ENCODE measurements at places on chromosomes 13 and 19.
A peak's percentile ranks its signal among the peaks of the same experiment; 100 is the strongest.

DNA sequence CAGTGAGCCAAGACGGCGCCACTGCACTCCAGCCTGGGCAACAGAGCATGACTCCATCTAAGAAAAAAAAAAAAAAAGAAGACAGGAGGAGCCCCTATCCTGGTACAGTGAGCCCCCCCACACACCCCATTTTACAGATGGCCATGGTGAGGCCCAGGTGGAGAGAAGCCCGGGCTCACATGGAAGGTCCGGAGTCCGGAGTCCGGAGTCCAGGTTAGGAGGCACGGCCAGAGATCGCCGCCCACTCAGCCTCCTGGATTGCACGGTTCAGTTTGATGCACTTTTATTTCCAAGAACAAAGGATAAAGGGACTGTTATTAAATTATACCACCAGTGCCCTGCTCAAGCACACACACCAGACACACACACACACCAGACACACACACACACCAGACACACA, 11.3 kb upstream of the BTBD2 start:
- no peak for DNase-seq

DNA sequence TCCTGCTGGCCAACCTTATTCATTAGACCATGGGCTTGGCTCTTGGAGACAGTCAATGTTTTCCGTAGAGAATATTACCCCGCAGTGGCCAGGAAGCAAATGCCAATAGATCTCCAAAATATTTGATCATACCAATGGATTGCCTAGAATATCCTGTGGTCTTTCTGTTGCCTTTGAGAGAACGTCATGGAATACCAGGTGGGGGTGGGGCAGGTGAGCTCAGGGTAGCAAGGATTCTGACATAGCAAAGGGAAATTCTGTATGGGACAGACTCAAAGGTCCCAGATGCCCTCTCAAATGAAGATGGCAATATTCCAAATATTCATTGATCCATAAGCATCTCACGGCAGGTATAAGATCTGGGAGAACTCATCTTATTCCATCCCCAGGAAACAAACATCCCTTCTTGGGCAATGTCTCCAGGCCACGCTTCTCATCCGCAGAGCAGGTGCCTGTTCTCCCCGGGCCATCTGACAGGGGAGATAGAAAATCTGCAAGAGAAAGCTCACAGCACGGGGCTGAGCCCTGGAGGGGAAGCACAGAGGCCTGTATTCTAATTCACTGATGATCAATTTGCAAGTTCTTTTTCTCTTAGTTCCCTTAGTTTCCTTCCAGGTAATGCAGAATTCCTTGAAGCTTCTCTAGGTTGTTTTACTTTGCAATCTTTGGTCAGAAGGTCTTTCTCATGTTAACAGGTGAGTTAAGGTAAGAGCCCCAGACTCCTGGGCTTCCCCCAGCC, 69.6 kb upstream of the TSHZ3 start:
- DNase-seq, result no peak

GRCh38 chr13:110000534-110001345, 214.4 kb upstream of the IRS2 start:
- DNase-seq, result no peak

DNA sequence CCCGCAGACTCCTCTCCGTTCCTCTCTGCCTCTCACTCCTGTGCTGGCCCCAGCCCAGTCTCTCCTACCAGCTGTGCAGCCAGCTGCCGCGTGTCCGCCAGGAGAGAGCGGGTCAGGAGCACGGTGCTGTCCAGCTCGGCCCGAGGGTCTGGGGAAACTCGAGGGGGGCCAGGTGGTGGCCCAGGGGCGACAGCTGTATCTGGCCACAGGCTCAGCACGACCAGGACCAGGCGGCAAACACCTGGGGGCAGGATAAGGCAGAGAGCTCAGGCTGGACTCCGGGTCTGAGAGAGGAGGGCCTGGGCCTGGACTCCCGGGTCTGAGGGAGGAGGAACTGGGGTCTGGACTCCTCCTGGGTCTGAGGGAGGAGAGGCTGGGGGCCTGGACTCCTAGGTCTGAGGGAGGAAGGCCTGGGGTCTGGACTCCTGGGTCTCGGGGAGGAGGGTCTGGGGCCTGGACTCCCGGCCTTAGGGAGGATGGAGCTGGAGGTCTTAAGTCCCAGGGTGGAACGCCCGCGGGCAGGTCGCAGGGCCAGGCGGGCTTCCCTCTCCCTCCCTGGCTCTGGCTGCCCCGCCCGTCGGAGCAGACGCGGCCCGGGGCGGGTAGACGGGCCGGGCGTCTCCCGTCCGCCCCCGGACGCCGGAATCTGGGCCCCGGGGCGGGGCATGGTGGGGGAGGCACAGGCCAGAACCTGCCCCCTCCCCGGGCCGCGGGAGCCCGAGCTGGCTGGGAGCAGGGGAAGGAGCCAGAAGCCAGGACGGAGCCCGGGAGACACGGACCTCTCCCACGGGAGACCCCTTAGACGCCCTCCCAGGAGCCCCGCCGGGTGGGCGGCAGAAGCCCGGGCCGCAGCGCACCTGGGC, 1.3 kb downstream of the IL11 start:
- no peak for DNase-seq

DNA sequence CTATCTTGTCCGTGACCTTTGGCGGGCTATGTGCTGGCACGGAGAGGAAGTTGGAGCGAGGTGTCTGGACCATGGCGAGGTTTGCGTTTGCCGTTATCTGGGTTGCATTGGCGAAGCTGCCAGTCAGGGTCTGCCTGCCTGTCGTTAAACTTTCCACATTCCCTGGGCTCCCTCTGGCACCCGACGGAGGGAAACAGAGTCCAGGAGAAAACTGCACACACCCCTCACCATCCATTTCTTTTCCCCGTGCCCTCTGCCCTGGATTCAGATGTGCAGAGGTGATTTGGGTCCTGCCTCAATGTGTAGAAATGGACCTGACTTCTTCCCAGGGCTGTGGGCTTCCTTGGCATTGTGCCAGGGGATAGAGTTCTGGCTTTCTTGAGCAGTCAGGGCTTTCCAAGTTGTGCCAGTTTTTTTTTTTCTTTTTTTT, 142.4 kb downstream of the URI1 start:
- DNase-seq, result no peak

GRCh38 chr13:33639626-33640080, 178.3 kb upstream of the RFC3 start:
- no peak for DNase-seq

DNA sequence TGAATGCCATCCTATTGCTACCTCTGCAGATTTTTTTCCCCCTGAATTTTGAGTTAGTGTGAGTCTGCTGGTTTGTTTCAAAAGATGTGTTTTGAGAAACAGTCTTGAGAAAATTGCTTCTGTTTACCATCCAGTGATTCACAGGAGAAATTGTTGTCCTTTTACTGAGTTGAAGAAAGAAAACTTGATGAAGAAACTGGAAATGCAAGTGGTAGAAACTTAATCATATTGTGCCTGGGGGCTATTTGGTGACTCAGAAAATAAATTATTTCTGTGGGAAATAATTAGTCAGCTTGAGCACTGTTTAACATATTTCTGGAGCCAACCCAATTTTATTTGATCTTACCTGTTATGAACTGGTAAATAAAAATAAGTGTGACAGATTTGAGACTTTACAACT, 35.4 kb downstream of the PAN3 start:
- DNase-seq, result no peak

- no peak for DNase-seq
Measured at GRCh38 chr19:43575955-43576878, 616 bp downstream of the PINLYP start.

- peak; percentile 66 for DNase-seq
Measured at GRCh38 chr19:18848878-18849661, 17.3 kb downstream of the UPF1 start.

GRCh38 chr19:47729799-47730520, 15.4 kb upstream of the NOP53 start:
- DNase-seq, result peak; percentile 62

DNA sequence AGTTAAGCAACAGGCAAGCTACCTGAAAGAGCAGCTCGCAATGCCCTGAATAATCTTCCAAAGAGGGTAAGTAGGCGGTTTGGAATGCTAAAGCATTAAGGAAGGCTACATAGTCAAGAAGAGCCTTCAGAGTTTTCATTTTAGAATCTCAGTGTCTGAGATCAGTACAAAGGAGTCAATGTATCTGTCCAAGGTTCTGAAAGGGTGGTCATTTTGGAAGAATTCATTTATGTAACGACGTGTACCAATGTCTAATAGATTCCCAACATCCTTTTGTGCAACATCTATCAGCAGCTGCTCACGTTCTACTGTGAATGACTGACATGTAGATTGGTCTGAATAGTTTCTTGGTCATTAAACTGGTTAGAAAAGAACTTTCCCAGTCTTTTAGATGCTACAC, 15.2 kb downstream of the ZNF665 start:
- DNase-seq, result no peak

- no peak for DNase-seq
Measured at GRCh38 chr13:53032849-53033248, 4.2 kb downstream of the OLFM4 start.

GRCh38 chr13:50838031-50838430, 5.5 kb downstream of the DLEU7 start:
- DNase-seq, result no peak

DNA sequence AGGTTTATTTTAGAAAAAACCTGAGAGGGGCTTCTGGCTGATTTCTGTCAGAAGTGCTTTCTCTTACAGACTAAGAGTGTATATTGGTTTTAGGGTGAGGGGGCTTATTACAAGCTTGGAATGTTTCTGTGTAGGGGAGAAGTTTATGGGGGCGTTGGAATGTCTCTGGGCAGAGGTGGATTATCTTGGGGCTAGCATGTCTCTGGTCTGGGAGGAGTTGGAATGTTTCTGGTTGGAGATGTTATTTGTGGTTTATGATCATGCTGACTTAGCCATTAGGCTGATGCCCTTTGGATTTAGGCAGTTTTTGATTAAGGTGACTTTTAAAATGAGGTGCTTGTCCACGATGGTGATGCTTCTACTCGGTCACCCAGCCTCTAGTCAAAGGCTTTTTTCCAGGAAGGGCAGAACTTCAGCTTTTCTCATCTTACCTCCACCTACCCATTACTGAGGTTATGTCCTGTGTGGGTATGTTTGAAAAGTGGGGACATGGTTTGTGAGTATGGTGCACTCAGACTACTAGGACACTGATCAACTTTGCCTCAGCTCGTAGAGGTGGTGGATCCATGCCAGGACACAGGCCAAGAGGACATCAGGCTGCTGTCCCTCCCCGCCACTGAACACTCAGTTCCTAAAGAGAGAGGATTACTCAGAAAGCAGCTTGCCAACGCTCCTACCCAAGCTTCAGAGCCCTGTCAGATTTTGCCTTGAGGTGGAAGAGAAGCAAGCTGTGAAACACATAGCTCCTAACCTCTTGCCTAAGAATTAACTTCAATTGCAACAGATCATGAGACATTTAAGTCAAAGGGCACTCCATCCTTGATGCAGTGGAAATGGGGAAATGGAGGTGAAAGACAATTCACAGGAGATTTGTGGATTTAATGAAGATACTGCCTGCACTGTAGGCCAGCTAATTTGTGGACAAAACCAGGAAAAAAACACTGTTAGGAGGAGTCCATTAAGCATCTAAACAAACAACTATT, 63.6 kb downstream of the ZNF44 start:
- no peak for DNase-seq

DNA sequence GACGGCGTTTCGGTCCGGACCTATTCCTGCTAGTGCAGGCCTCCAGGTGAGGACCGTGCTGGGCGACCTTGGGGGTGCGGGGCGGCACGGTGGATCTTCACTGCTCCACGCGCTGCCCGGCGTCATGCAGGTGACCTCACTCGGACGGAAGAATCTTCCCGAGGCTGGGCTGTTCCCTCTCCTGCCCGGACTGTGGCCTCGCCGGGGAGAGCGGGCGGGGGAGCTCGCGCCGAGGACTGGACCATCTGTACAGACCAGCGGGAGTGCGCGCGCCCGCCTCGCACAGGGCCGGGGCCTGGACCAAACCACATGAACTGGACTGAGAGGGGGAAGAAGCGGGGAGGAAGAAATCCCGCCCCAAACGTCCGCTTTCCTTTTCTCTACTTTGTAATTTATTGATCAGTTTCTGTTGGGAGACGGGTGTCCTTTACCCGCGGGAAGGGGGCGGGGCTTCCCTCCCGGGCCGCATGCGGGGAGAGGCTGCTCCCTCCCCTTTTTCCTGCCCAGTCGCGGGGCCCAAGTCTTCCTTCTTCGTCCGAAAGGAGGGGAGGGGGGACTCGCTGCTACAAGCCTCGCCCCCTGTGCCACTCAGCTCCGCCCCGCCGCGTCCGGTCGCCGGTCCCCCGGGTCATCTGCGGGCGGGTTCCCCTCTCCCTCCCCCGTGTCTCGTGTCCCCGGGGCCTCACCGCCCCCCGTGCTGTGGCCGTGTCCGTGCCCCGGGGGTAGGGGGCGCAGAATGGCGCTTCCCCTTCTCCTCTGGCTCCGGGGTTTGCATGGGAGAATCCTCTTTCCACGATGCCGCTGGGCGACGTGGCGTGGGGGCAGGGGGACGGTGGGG, 4.9 kb downstream of the HRC start:
- peak; percentile 80 for DNase-seq

DNA sequence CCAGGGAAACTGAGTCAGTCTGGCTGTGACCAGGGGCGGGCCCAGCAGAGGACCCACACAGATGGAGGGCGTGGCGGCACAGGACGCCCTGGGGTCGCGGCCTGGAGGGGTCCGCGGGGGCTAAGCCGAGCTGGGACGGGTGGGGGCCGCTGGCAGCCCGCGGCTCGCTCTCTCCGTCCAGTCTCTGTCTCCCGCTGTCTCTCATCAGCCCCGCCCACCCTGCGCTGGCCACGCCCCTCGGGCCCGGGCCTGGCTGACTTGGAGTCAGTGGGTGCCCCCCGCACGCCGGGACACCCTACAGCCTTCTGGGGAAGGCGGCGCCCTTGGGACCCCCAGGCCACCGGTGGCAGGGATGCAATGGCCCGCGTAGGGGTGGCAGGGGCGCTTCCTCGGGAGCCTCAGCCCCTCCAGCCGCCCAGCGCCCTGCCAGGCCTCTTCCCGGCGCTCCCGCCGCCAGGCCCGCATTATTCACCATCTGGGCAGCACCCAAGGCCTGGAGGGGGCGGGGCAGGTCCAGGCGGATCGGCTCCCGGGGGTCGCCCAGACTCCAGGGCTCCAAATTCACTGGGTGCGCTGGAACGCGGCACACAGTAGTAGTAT, at the start of gene TBXA2R:
TSS of gene TBXA2R (minus strand) at position 186 of the 600 bp plus-strand sequence. CDS start 6,241 bp downstream, outside the sequence.
- DNase-seq, result no peak

DNA sequence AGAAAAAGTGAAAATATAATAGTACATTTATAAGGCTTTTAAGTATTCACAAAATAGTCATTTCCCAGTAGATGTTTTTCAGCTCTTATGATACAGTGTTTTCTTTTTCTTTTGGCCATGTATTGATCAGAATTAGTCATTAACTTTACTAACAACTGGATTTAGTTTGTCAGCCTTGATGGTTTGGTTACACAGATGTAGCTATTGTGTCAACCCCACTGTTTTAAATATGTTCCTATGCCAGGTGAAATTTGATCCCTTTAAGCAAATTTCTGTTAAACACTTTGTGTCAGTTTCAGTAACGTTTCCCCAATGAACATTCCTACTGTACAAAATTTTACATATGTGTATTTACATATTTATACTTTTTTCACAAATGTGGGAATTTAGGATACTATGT, 261.5 kb upstream of the STARD13 start:
- DNase-seq, result no peak

GRCh38 chr19:49624967-49625910, 14.7 kb downstream of the RRAS start:
- DNase-seq, result no peak

GRCh38 chr13:53220038-53220437, 191.4 kb downstream of the OLFM4 start:
- no peak for DNase-seq

All from gastrocnemius medialis (tissue), 4 donors.